ENCODE measurements at places on chromosomes 13 and 19. TPM values are rescaled to one million over a fixed set of nuclear protein-coding genes. Genes with fewer than 3 reads are reported as not detected.
A peak's percentile ranks its signal among the peaks of the same experiment; 100 is the strongest.

DNA sequence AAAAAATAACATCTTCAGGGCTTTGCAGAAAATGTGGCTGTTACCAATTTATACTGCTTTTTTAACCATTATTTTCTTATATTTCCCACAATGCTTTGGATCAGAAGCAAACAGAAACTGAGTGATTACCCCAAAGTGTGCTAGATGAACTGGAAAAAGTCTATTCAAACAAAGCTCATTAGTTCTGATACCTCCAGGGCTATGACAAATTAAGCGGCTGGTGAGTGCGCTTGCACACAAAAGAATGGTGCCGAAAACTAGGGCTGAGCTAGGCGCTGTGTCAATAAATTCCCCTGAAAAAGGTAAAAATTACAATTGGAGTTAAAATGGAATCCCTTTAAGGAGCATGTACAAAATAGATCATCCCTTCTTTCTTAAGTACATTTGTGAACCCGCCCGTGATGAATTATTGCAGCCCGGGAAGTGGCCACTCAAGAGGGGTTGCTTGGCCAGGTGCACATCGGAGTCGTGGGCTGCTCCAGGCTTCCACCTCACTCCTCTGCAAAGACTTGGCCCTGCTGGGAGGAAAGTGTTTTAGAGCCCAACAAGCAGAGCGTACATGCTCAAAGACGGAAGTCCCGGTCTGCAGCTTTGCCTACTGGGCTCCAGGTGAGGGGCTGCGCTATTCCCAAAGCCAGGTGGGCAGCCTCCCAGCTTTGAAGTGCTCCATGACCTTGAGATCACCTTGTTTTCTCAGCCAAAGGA, 164.0 kb upstream of the ZNF507 start:
- no peak for DNase-seq

PSG3 gene
- not detected for total RNA-seq

IZUMO2 gene
- not detected for total RNA-seq

CYP4F2 gene
- not detected for total RNA-seq

FBXO27 gene
- total RNA-seq, result 15.1 TPM

DNA sequence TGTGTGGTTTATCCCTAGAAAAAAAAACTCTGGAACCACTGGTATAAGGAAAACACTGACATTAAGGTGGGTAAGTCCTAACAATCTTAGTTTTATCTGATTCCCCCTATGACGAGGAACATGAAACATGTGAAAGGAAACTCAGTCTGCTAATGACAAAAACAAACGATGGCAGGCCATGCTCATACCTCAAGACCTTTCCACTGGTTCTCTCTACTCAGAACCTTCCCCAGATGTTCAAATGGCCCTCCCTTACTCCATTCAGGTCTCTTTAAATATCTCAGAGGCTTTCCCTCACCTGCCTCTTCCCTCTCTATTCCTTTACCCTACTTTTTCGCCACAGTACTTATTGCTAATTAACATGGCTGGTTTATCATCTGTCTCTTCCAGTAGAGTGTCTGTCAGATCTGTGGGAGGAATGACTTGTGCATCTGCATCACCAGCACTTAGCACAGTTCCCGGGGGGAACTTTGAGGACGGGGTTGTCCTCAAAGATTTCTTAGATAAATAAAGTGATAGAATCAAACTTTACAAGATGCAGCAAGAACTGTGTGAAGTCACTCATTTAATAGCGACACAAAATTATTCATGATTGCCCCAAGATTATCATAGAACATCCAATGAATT, 1.5 kb downstream of the TUBGCP3 start:
- DNase-seq, result no peak

- no peak for DNase-seq
Measured at GRCh38 chr19:12856653-12857052, 18.3 kb downstream of the MAST1 start.

- DNase-seq, result no peak
Measured at GRCh38 chr19:52967772-52968171, 5.1 kb upstream of the ZNF816 start.

DNA sequence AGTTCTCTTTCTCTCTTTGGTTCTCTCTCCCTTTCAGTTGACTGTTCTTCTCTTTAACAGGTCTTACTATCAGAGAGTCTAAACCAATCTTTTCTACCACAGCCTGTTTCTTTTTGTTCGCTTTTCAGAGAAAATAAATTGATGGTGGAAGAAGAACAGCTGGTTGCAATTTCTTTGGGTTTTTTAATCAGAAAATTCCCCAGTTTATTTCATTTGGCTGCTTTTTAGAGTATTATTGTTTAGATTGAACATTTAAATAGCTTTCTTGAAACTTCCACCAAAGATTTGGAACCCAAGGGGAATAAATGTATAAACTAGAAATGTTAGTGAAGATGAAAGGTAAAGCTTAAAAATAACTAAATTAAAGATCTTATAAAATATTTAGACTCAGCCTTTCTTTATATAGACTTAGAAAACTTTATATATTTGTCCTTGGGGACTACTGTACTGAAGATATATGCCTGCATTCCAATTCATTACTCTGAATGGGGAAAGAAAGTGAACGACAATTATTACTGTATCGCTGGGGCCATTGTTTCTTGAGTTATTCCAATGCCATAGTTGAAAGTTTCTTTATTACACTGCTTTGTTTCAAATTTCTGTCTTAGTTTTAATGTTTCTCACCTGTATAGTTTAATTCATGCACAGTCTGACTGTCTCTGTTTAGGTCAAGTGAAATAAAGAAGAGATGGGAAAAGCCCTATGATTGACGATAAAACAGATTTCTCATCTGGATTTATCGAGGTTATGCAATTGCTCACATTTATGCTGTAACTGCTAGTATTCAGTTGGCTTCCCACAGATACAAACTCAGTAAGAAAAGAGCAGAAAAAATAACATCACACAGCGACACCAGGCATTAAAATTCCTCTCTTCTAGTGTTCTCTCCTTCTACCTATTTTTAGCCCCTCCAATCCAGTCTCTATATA, 169.4 kb upstream of the CSNK1A1L start:
- no peak for DNase-seq

DNA sequence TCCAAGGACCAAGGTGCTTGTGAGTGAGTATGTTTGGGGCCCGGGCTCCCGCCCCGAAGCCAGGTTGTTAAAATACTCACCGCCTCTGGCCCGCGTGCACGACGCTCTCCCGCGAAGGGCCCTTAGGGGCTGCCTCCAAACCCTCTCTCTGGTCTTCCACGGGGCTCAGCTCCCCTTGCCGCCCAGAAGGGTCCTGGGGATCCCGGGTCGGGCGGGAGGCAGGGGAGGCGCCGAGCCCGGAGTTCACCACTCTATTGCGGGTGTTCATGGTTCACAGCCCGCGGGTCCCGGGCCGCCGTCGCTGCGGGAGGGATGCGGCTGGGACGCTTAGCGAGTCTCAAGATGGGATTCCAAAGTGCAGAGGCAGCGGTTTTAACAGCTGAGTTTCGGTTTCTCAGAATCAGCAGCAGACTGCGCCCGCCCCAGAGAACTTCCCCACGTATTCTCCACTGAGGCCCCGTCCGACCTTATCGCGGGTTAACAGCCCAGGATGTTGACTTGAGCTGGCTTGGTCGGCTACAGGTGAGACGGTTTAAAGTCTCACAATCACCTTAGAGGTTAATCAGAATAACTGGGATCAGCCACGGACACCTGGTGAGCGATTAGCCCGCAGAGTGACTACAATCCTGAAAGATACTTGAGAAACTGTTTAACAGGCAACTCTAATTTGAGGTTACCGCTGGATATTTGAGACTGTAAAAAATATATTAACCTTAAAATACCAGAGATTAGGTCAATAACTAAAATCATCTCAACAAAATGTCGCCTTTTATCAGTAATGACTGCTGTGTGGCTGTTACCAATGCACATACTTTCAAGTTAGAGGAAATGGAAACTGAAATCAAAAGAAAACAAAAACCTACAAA, at the start of gene EPSTI1:
TSS of gene EPSTI1 (minus strand) at position 344 of the 866 bp plus-strand sequence. CDS start at position 268, 76 bp downstream.
- DNase-seq, result peak; percentile 85

DNA sequence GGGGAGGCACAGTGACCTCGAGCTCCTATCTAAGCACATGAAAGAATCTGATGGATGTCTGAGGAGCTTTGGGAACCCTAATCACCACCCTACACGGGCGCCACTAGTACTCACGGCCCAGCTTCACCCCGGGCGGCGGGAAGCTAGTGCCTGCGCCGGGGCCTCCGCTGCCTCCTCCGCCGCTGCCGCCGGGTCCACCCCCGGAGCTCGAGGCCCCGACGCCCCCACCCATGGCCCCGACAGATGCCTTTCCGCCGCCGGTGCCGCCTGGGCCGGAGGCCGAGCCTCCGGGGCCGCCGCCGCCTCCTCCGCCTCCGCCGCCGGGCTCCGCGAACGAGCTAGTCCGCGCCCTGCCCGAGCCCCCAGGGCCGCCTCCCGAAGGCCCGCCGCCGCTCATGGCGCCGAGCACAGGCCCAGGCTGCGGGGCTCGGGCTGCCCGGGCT, 312 bp downstream of the GSK3A start:
- no peak for DNase-seq

GRCh38 chr13:24247016-24247415, 62.4 kb upstream of the C1QTNF9 start:
- no peak for DNase-seq

DNA sequence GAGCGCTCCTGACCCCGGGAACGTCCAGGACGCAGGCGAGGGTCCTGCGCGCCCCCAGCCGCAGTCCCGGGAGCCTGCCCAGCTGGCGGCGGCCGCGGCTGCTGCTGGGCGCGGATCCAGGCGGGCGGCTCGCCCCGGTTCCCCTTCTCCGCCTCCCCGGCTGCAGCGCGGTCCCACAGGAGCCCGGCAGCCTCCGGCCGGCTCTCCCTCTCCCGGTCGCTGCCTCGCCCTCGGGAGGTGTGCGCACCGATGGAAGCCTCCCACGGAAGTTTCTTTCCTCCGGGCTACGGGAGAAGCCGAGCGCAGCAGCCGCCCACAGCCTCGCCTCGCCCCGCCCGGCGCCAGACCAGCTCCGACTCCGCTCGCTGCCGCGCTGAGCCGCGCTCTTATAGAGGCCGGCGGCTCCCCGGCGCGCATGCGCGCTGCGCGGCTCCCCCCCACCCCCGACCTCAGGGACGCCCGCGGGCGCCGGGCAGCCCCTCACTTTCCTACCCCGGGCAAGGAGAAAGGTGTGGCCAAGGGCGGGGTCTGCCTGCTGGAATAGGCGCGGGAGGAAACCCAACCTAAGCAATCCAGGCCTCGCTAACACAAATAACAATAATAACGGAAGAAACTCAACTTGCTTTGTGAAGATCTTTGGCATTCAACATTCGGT, at the start of gene SHISA2:
TSS of gene SHISA2 (minus strand) at position 360 of the 655 bp plus-strand sequence. CDS start 1,041 bp downstream, outside the sequence.
- DNase-seq, result no peak

MIA gene
- total RNA-seq, result not detected

IL11 gene
- not detected for total RNA-seq

NLRP11 gene
- total RNA-seq, result not detected

- DNase-seq, result no peak
Measured at GRCh38 chr19:40594657-40595091, 6.5 kb upstream of the LTBP4 start.

GRCh38 chr19:34475975-34476594, 5.5 kb upstream of the WTIP start:
- DNase-seq, result no peak

GRCh38 chr13:108785844-108786243, 156.4 kb downstream of the MYO16 start:
- no peak for DNase-seq

GRCh38 chr13:24627946-24628345, 52.3 kb upstream of the ATP12A start:
- DNase-seq, result no peak

- DNase-seq, result no peak
Measured at GRCh38 chr13:72303941-72304746, 423.3 kb downstream of the MZT1 start.

Data from Right ventricle myocardium inferior (tissue), 1 donor.